ENCODE measurements at places on chromosomes 4 and X.

- no peak for DNase-seq
Observed at GRCh38 chr4:150366487-150366999, 215.4 kb upstream of the MAB21L2 start.

DNA sequence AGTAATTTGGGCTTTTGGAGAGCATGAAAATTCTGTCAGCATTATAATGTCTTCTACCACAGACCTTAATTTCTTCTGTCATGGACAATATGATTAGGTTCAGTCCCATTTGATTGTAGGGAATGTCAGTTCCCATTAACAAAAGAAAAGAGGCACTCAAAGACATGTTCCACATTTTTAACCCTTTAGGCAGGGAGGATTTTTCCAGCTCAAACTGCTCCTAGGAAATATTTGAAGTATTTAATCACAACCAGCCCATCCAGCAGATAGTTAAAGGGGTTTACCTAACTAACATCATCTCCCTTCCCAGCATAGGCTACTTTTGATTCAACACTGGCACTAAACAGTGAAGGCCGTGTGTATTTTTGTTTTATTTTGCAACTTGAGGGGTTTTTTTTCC, 256.0 kb downstream of the DHX15 start:
- no peak for DNase-seq

DNA sequence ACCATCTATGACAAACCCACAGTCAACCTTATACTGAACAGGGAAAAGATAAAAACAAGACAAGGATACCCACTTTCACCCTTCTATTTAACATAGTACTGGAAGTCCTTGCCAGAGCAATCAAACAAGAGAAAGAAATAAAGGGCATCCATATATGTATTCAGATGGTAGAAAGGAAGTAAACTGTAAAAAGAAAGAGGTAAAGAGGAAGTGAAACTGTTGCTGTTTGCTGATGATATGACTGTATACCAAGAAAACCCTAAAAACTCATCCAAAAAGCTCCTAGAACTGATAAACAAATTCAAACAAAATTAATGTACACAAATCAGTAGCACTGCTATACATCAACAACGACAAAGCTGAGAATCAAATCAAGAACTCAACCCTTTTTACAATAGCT, 538.7 kb upstream of the PABPC4L start:
- DNase-seq, result no peak

DNA sequence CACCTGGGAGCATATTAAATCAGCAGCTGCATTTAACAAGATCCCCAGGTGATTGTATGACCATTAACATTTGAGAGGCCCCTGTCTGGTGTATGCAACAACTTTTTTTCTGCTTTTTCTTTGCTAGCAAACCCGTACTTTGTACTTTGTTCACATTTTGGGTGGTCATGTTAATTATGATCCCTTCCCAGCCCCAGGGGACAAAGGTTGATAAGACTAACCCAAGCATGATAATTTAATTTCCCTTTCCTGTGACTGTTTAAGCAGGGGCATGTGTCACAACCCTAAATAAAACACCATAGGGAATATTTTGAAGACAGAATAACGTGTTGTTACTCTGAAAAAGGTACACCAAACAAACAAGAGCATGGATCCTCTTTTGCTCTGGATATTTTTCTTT, 332.0 kb downstream of the PCDH18 start:
- DNase-seq, result no peak

DNA sequence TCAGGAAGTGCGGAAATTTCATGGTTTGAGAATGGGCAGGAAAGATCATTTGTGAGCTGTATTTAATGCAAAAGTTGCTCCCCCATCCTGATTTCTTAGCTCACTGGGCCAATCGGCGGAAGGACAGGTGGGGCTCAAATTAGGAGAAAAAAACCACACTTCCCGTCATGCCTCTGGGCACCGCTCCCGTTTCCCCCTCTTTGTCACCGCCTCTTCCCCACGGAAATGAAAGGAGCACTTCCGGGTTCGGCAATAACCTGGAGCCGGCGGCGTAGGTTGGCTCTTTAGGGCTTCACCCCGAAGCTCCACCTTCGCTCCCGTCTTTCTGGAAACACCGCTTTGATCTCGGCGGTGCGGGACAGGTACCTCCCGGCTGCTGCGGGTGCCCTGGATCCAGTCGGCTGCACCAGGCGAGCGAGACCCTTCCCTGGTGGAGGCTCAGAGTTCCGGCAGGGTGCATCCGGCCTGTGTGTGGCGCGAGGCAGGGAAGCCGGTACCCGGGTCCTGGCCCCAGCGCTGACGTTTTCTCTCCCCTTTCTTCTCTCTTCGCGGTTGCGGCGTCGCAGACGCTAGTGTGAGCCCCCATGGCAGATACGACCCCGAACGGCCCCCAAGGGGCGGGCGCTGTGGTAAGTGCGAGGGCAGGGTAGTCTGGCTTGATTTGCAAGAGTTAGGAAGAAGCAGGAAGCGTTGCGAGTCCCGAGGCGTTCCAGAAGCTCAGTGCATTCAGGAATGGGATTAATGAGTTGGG, at the start of gene TMEM33:
TMEM33 (plus strand) TSS at position 529 of the 751 bp plus-strand sequence; CDS start at position 585, 56 bp downstream.
- peak; percentile 42 for DNase-seq

DNA sequence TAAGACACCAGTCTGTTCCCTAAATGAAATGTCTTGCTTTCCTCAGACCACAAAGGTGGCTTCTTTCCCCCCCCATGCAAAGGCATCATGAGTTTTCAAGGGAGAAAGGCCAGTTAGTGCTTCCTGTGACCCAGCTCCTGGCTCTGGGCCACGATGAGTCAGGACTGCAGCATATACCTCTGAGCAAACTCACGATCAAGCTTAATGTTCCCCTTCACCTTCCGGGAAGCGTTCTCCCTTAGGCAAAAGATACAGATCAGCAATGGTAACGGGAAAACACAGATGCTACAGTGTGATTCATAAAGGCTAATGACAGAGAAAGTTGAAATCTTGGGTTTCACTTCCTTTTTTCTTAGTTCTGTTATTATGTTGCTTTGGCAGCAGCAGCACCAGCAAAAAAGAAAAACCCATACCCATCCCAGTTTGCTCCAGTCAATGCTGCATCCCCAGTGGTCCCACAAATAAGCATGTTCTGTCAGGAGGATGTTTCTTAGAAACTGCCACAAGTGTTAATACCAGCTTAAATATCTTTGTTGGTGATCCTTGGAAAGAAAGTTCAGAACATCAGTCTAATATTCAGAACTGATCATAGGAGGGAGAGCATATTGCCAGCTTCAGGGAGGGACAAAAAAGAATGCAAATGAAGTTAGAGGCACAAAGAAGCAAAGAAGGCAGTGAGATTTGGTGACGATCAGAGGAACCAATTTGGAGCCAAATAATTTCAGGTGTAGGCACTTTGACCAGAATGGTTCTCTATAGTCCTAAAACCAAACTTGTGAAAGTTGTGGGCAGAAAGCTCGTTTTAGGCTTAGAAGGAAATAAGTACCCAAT, 41.2 kb downstream of the LONRF3 start:
- DNase-seq, result no peak

DNA sequence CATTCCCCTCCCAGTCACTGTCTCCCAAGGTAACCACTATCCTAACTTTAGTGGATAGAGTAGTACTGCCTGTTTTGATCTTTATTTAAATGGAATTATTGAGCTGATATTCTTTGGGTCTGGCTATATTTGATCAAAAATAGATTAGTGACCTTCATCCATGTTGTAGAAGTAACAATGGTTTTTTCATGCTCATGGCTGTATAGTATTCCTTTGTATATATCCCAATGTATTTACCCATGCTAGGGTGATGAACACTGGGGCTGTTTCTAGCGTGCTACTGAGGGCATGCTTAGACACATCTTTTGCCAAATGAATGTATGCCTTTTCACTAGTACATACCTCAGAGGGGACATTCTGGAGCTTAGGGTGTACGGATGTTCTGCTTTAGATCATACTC, 10.1 kb upstream of the MAGEA8 start:
- no peak for DNase-seq

- no peak for DNase-seq
Observed at GRCh38 chr4:146247356-146247755, 33.0 kb downstream of the REELD1 start.

DNA sequence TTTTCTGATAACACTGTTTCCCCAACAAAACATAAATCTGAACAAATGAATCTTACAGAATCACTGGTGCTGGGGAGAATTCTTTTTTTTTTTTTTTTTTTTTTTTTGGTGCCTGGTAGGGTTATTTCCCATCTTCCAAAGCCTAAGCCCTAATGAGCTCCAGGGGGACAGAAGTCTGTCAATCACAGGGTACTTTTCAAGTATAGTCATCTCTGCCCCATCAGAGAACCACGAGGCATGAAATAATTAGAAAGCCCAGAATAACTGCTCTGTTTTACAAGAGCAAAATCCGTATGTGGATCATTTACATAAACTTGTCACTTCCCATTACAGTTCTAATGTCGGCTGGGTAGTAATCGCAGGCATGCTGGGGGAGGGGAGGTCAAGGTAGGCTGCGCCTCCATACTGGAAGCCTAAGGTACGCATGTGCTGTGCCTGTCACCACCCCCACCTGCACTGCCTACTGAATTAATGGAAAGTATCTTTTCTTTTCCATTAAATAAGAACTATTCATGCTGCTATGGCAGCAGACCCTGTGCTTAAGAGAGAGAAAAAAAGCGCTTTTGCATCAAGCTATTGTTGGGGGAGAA, 164.7 kb upstream of the LEF1 start:
- no peak for DNase-seq

DNA sequence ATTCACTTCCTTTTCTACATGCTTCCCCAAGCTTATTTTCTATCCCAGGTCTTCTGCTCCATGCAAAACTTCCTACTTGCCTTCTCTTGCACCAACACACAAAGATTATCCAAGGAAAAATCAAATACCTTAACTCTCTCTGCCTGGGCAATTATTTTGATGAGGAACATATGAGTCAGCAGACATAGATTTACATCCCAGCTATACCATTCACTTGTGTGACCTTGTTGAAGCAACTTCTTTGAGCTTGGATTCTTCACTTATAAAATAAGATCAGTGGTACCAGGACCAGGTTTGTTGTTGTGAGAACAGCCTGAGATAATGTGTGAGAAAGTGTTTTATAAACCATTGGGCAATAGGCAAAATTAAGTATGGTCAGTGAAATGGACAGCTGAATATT, 39.1 kb upstream of the TMEM192 start:
- DNase-seq, result no peak

- no peak for DNase-seq
Observed at GRCh38 chrX:48520455-48520854, 1.2 kb upstream of the EBP start.

GRCh38 chr4:1499465-1499864, 93.2 kb upstream of the NKX1-1 start:
- DNase-seq, result no peak

- DNase-seq, result no peak
Observed at GRCh38 chr4:183919141-183919540, 14.0 kb downstream of the STOX2 start.
